Omental fat pad (tissue), 4 donors: ENCODE measurements at places on chromosomes 12 and 14.
A peak's percentile ranks its signal among the peaks of the same experiment; 100 is the strongest.

- DNase-seq: no peak
Observed at GRCh38 chr14:71117839-71118743, 210.8 kb downstream of the PCNX1 start.

DNA sequence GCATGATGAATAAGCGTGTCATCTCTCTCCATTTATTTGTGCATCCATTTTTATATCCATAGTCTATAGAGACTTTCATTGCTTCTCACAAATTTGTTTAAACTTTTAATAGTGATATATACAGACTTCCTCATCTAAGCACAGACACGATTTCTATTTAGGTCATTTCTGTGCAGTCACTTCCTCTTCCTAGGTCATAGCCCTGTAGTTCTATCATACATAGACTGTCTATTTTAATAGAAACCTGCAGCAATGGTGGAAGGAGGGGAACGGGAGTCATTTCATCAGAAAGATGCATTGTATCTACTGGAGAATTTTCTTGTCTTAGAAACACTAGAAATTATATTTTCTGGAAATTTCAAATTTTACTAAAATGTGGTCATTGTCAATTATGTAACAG, 133.4 kb upstream of the FGD4 start:
- no peak for DNase-seq

DNA sequence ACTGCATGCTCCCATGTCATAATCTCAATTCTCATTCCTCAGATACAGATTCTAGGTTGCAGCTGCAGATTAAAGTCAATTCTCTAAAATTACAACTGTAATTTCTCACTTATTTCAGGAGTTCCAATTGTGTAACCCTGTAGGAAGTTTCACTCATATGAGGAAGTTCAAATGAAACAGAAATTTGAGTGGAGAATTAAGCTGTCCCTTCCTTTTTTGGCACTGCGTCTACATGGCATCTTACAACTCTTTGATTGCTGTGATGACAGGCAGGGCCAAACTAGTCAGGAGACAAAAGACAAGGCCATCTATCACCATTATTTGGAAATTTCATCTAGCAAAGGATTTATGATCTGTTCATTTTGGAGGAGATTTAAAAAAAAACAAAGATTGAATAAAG, 13.3 kb upstream of the GRIP1 start:
- DNase-seq: no peak

DNA sequence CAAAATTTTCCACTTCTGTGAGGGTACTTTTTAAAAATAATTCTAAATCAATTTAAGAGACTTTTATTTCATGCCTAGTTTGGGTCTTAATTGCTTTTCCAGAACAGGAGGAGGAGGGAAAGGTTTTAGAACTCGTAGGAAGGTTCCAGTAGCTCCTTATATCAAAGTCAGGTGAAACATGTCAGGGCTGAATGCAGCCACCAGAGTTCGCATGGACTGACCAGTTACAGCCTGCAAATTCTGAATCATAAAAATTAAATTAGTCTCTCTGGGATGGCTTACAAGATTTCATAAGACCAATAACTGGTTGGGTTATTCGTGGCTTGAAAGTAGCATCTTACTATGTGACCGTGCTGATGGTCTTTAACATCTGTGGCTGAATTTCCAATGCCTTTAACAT, 397 bp downstream of the BDKRB1 start:
- no peak for DNase-seq

GRCh38 chr12:68623984-68624383, 13.3 kb downstream of the RAP1B start:
- DNase-seq: no peak

GRCh38 chr12:53560351-53560750, 53.1 kb upstream of the NPFF start:
- DNase-seq: no peak

DNA sequence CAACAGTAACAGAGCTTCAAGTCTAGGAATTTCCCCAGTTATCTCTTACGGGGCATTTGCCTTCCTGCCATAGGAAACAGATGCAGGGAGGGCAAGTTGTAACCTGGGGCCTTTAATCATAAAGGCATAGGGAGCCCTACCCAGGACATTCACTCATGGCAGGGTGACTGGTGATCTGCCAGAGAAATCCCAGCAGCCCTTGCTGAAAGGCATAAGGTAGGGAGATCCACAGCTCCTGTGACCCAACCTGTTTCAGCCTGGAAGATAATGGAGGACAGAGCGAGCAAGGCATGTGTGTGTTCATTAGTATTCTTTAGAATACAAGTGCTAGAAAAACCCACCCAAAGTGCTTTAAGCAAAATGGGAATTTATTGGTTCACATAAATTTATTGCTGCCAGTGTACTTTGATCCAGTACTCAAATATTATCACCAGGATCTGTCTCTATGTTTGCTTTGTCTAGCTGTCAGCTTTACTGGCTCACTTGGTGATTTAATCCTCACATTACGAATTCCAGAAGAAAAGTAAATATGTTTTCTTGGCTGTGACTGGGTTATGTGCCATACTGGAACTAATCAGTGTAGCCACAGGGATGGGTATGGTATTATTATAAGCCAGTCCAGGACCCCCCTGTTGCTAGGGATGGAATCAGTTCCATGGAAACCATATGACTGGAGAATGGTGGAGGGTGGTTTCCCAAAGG, 21.1 kb upstream of the AKAP6 start:
- no peak for DNase-seq

GRCh38 chr14:52131640-52132320, 62.9 kb upstream of the NID2 start:
- DNase-seq: no peak

DNA sequence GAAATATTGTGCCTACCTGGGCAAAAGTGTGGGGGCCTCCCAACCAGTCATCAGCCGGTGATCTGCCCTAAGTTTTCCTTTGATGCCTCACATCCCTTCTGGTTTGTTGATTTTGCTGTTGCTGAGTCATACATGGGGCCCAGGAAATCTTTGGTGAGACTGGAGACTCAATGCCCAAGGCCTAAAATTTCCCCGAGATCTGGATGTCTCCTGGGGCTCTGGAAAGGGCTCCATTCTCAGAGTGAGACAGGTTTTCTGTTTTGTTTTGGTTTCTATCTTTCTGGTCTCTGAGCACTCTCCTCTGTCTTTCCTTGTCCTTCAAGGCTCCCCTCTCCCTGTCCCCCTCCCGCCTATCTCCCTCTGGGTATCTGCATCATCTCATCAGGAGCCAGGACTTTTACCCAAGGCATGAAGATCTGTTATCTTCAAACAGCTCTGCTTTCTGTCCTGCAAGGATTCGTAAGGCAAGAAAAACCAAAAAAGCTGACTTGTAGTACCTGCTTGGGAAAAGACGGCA, 152.8 kb upstream of the MAX start:
- DNase-seq: no peak

DNA sequence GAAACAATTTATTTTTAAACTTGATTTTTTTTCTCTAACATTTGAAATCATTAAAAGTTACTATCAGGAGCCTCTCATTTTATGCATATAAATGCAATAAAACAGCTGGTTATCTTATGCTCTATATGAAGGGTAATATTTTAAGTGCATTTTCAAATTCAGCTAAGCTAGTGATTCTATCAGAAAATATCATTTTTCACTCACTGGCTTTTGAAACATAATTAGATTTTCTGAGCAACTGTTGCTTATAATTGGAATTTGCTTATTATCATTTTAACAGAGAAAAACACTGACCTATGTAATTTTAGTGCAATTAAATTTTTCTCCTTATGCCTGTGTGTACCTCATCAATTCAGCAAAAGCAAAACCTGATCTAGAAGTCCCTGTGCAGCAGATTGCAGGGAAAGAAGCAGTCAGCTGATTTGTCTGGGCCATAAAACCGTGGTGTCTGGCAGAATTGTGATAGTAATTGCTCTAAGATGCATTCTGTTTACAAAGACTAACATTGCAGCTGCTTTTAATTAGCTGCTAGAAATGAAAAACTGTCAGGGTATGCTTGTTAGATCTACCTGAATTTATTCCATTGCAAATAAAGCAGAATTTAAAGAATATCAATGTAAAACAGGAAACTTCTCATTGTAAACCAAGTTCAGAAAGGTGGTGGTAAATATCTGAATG, 75.0 kb downstream of the BICD1 start:
- no peak for DNase-seq

- no peak for DNase-seq
Observed at GRCh38 chr14:104399432-104400155, 180.0 kb upstream of the C14orf180 start.

GRCh38 chr12:50081096-50081808, 3.9 kb upstream of the SMARCD1 start:
- DNase-seq: no peak

DNA sequence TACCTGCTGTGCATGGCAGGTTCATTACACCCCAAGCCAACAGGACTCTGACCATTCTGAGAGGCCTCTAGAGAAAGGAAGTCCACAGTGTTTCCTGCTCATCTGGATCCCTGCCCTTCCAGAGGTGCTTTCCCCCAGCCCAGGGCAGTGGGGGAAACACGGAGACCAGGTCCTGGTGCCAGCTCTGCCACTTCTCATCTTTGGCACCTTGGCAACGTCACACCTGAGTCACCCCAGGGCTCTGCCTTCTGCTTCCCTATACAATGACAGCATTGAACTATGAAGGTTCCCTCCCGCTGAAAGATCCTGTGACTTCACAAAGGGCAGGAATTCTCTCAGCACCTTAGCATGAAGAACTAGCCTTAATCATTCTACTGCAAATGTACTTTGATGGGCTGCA, 74.9 kb downstream of the ANO2 start:
- DNase-seq: no peak

GRCh38 chr14:104554088-104554607, 25.4 kb upstream of the C14orf180 start:
- no peak for DNase-seq

GRCh38 chr12:2958432-2959191, 585 bp upstream of the TEAD4 start:
- DNase-seq: no peak

- DNase-seq: no peak
Observed at GRCh38 chr14:105476831-105477659, 2.4 kb downstream of the CRIP2 start.

- DNase-seq: no peak
Observed at GRCh38 chr12:6478416-6478815, 7.9 kb upstream of the VAMP1 start.

DNA sequence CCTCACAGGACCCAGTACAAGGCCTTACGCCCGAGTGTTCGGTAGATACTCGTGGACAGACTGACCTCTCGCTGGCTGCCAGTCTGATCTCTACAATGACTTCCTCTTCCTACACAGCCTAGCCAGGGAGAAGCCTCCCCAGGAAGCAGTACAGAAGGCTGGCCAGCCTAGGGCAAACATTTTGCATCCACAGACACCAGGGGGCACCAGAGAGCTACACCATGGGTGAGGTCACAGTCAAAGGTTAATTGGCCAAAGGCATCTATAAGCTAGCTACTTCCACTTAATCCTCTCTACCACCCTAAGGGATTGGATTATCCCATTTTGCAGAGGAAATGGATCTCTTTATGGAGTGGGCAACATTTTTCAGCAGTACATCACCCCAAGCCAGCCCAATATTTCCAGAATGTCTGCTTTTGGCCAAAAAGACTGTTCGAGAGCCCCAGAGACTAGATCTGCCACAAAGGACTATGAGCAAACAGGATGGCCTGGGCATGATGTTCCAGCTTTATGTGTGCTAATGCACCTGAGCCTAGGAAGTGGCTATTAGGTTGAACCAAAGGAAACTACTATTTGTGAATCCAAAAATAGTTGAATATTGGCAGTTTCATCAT, 14.6 kb upstream of the PNMA1 start:
- peak; percentile 84 for DNase-seq

DNA sequence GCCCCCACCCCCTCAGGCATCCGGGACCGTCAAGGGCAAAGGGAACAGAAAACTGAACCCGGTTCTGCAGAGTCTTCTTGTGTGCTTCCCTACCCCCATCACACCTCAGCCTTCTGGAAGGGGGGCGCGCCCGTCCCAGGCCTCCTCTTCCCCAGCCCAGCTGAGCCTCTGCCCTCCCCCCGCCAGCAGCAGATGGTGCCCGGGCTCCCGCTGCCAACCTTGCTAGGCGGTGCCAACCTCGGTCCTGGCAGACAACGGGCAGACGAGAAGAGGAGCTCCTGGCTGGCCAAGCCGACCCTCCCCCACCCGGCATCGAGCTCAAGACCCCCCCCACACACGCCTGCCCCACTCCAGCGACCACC, 8.7 kb downstream of the STAC3 start:
- DNase-seq: no peak

GRCh38 chr14:58078471-58078870, 73.5 kb downstream of the ARMH4 start:
- no peak for DNase-seq

DNA sequence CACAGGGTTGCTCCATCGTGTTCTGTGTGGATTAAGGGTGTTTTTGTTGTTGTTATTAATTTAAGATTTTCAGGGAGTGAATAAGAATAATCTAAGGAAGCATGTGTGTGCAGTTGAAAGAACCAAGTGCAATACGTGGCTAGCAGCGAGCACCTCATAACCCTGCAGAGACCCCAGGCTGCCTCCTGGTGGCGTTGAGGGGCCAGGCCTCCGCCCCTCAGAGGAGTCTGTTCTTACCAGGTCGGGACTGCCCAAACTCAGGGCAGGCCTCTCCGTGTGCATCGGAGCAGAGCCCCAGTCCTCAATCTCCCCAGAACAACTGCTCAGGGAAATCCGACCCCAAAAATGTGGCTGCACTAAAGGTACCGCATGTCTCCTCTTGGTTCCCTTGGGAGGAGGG, 36.8 kb downstream of the IL31 start:
- no peak for DNase-seq

DNA sequence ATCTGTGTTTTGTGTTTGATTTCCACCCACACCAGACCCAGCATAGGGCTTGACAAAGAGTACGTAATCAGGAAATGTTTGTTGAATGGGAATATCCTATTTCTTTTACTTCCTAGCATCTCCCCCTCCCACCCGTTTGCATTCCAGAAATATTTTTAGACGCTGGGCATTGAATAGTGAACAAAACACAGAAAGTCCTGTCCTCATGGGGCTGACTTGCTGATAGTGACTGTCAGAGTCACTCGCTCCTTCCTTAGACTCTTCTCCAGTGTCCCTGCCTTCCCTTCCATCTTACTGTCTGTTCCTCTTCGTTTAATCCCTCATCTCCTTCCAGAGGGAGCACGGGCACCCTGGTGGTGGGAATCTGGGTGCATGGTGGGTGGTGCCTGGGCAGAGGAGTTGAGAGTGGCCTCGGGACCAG, 53.6 kb downstream of the SLC25A47 start:
- DNase-seq: no peak

- no peak for DNase-seq
Observed at GRCh38 chr14:23750357-23750756, 114.2 kb downstream of the DHRS2 start.

- no peak for DNase-seq
Observed at GRCh38 chr12:107545737-107546353, 139.8 kb upstream of the PWP1 start.

- peak; percentile 67 for DNase-seq
Observed at GRCh38 chr14:58239244-58240195, 5.1 kb upstream of the PSMA3 start.

- no peak for DNase-seq
Observed at GRCh38 chr14:66815687-66816086, 307.7 kb downstream of the GPHN start.
